AG08395 (cell line): ENCODE measurements at places on chromosomes 5 and 9.
A peak's percentile ranks its signal among the peaks of the same experiment; 100 is the strongest.

- DNase-seq, result no peak
Measured at GRCh38 chr5:169168280-169168679, 132.7 kb downstream of the SLIT3 start.

GRCh38 chr9:89811886-89812450 is 207.2 kb downstream of the GADD45G start:
- DNase-seq, result no peak

GRCh38 chr5:157817387-157817702 is 41.6 kb downstream of the CLINT1 start:
- no peak for DNase-seq

DNA sequence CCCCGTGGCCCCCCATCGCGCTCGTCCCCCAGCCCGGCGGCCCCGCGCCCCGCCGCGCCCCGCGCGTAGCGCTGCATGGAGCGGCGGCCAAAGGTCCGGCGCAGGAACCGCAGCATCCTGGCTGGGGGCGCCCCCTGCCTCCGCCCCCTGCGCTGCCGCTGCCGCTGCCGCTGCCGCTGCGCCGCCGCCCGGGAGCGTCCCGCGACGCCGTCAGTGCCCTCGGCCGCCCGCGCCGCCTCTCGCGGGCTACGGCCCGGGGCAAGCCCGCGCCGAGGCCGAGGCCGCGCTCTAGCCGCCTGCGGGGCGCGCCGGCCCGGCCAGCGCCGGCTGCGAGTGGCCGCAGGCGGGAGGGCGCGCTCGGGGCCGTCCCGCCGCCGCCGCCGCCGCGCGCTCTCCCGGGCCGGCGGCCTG is 523 bp downstream of the EPB41L4B start:
- DNase-seq, result no peak

GRCh38 chr9:134223591-134224122 is 59.3 kb upstream of the RNU6ATAC start:
- no peak for DNase-seq

DNA sequence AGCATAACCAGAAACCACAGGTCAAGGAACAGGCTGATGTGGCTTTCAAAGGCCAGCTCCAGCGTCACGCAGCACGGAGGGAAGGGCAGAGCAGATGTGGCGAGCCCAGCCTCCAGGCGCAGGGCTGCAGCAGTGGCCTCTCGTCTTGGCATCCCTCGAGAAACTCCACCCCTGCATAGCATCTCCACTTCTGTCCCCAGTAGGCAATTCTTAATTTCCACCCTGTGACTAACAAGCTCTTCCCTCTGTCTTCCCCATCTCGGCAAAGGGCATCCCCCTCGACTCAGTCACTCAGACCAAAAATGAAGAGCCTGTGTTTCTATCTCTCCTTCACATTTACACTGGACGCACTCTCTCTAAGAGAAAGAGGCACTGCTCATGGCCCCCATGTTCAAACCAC is 1.7 kb upstream of the CACNA1B start:
- no peak for DNase-seq

DNA sequence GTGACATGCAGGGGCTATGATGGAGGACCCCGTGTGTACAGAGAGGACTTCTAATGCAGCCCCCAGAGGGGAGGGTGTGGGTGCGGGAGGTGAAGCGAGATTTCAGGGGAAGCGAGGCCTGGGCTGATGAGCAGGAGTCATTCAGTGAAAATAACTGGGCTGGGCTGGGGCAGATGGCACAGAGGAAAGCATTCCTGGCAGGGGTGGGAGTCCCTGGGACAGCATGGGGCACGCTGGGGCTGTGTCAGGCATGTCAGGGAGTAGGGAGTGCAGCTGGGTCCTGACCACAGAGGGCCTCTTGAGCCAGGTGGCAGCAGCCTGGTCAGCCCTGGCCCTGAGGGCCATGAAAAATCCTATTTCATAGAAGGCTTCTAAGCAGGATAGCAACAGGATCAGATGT is 36.6 kb downstream of the COL15A1 start:
- no peak for DNase-seq

GRCh38 chr5:147336876-147337275 is 102.0 kb downstream of the STK32A start:
- DNase-seq, result no peak

GRCh38 chr5:17260549-17260948 is 43.1 kb downstream of the BASP1 start:
- DNase-seq, result no peak

DNA sequence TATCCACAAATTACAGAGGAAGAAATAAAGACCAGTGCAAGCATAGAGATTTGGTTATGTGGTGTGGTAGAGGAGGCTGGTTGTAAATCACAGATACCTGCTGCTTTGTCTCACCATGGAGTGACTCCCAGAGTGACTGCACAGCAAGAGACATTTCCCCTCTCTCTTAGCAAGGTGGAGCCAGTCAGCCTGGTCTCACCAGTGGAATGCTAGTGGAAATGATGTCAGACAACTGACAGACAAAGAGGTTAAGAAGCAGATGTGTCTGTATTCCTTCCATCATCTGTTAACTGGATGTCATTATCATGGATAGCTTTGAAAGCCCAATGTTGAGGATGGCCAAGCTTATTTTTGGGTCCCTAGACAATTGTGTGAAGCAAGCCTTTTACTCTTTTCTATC is 509.4 kb upstream of the SEMA6A start:
- no peak for DNase-seq

- peak; percentile 2 for DNase-seq
Measured at GRCh38 chr5:153276151-153276550, 214.3 kb upstream of the GRIA1 start.

- DNase-seq, result no peak
Measured at GRCh38 chr5:133147411-133147810, 95.6 kb downstream of the HSPA4 start.

DNA sequence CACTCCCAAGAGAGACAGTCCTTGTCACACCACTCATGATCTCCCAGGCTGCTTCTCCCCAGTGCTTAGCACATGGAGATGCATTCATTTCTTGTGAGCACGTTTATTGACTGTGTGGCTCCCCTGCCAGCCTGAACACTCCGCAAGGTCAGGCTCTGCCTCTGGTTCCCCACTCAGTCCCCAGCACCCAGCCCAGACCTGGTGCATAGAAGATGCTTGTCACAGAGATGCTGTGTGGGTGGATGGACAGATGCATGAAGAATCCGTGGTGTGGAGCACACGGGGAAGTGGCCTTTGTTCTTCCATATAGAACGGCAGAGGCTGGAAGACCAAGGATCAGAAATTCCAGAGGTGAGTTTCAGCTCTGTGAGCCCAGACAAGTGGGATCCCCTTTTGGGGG is 13.8 kb upstream of the CRB2 start:
- no peak for DNase-seq

GRCh38 chr5:67494186-67494855 is 297.7 kb upstream of the CD180 start:
- no peak for DNase-seq

DNA sequence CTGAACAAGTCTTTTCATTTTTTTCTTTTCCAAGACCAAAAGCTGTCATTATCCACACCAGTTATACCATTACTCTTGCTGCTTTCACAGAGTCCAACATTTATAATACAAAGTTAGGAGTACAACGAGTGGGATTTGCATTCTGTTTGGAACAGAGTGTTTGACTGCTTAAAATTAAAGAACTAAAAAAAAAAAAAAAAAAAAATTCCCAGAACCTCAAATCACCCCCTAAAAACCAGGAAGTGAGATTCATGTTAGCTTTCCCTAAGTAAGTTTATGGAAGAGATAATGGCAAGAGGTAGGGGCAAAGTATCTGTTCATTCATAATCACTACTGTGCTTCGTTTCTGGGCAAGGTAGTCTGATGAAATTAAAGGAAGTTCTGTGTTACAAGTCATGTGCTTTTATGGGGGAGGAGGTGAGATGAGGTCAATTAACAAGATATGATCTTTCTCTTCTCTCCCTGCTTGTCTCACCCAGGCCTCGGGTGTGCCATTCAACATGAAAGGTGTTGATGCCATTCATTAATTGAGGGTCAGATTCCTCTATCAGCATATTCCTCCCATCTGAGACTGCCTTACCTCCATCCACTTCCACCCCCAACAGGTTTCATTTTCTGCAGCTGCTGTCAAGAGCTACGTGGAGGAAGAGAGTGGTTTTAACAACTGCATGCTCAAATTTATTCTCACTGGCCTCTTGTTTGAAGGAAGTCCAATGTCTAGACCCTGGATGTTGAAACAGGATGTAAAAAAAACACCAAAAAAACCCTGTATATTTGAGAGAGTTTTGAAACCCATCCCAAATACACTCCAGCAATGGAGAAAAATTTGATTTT is 58.1 kb downstream of the MARCHF3 start:
- DNase-seq, result no peak

DNA sequence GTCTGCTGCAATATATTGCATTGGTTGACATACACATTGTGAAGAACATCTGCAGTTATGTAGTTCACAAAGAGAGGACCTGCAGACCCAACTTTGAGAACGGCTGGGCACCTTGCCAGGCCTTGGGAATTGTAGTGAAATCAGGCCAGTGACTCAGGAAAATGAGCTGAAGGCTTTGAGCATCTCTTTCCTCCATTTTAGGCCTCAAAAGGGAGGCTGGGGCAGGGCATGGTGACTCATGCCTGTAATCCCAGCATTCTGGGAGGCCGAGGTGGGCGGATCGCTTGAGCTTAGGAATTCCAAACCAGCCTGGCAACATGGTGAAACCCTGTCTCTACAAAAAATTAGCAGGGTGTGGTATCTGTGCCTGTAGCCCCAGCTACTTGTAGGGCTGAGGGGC is 1.4 kb upstream of the IPPK start:
- DNase-seq, result peak; percentile 45

- no peak for DNase-seq
Measured at GRCh38 chr9:76101491-76101890, 211.0 kb downstream of the PCSK5 start.

DNA sequence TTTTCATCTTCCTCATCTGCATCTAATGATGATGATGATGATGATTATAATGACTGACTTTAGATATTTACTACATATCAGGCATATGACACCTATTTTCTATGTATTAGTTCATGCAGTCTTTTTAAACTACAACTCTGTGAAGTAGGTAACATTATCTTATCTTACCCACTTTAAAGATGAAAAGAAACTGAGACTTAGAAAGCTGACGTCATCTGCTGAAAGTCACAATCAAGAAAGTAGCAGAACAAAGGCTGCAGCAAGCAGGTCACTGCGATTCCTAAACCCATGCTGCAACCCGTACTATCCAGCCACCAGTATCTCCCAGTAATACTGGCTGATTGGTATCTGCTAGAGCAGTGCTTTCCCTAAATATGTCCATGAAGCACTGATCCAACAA is 40.1 kb upstream of the INSYN2B start:
- no peak for DNase-seq

- DNase-seq, result no peak
Measured at GRCh38 chr9:69430206-69430605, 105.2 kb downstream of the ENTREP1 start.

GRCh38 chr5:171855798-171856763 is 70.5 kb downstream of the SMIM23 start:
- DNase-seq, result no peak

DNA sequence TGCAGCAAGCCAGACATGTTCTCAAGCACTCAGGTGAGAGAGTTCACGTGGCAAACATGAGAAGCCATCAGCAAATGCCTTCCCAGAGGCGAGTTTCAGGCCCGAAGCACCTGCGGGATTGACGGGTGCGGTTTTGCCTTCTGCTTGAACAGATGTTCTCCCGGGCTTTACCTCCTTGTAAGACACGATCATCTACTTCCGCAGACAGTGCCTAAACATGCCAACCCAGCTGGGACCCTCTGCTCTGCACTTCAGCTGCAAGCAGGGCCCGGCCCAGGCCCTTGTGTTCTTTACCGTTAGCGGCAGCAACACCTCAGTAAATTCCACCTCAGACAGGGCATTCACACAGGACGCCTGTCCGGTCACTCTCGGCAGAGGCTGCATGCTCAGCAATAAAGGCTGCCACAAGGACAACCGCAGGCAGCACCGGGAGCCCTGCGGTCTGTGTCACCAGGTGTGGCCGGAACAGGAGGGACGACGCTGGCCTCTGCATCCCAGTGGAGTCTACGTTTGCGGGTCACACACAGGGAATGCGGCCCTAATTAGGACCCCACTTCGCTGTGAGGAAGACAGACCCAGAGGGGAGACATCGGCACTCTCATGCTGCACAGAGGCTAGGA is 139.6 kb downstream of the ROR2 start:
- DNase-seq, result no peak

- DNase-seq, result no peak
Measured at GRCh38 chr9:99441829-99442228, 219.7 kb downstream of the SEC61B start.

DNA sequence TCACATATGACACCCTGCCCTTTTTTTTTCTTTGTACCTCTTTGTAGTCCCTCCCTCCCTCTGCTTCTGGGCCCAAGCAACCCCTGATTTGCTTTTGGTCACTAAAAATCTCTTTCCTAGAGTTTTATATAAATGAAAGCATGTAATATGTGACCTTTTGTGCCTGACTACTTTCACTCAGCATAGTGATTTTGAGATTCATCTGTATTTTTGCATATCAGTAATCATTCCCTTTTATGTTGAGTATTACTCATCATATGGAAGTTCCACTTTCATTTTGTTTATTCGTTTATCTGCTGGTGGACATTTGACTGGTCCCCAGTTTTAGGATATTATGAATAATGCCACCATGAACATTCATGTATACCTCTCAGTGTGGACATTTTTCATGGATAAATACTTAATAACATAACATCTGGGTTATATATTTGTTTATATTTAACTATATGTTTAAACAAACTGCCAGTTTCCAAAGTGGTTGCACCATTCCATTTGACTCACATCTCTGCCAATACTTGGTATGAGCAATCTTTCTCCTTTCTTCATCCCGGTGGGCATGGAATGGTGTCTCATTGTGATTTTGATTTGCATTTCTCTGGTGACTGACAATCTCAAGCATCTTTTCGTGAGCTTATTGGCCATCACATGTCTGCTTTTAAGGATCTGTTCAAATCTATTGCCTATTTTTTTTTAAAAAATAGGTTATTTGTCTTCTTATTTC is 115.7 kb upstream of the S1PR3 start:
- DNase-seq, result no peak
